ENCODE measurements at places on chromosomes 13 and 19. TPM values are rescaled to one million over a fixed set of nuclear protein-coding genes. Genes with fewer than 3 reads are reported as not detected.

AKAP11 gene
- total RNA-seq: 34.8 TPM

NDUFS7 gene
- total RNA-seq: 74.4 TPM

SKA3 gene
- 4.2 TPM for total RNA-seq

ZNF835 gene
- total RNA-seq: not detected

MARK4 gene
- total RNA-seq: 61.2 TPM

GRK1 gene
- total RNA-seq: 0.24 TPM

TGFBR3L gene
- 2.6 TPM for total RNA-seq

GRAMD1A gene
- total RNA-seq: 77.8 TPM

SPACA4 gene
- not detected for total RNA-seq

HSPB6 gene
- total RNA-seq: 0.64 TPM

IZUMO2 gene
- not detected for total RNA-seq

OR7C1 gene
- not detected for total RNA-seq

GPR183 gene
- total RNA-seq: not detected
